Activated CD4-positive, alpha-beta T cell treated with anti-CD3 and anti-CD28 coated beads, Interleukin-2, amount 10 ng/mL, durations not matched to agents 7 days and 5 days (primary cell): ENCODE measurements at places on chromosomes 12 and 14.

GRCh38 chr12:92363295-92364146 lies 217.9 kb upstream of the BTG1 start:
- H3K4me1 ChIP-seq: peaks cover 59% of the 10 kb centered on the region
- H3K27ac ChIP-seq: peak overlapping the region; percentile 90
- H3K27me3 ChIP-seq: no peaks in the 10 kb centered on the region
- H3K4me3 ChIP-seq: peak overlapping the region; percentile 59
- DNase-seq: peak; percentile 46

GRCh38 chr14:95018821-95019220 lies 138.5 kb downstream of the DICER1 start:
- no peak overlapping the region for H3K4me3 ChIP-seq
- H3K4me1 ChIP-seq: peaks cover 6% of the 10 kb centered on the region
- no peak for DNase-seq
- H3K27me3 ChIP-seq: peaks cover 3% of the 10 kb centered on the region
- no peaks in the 10 kb centered on the region for H3K36me3 ChIP-seq

DNA sequence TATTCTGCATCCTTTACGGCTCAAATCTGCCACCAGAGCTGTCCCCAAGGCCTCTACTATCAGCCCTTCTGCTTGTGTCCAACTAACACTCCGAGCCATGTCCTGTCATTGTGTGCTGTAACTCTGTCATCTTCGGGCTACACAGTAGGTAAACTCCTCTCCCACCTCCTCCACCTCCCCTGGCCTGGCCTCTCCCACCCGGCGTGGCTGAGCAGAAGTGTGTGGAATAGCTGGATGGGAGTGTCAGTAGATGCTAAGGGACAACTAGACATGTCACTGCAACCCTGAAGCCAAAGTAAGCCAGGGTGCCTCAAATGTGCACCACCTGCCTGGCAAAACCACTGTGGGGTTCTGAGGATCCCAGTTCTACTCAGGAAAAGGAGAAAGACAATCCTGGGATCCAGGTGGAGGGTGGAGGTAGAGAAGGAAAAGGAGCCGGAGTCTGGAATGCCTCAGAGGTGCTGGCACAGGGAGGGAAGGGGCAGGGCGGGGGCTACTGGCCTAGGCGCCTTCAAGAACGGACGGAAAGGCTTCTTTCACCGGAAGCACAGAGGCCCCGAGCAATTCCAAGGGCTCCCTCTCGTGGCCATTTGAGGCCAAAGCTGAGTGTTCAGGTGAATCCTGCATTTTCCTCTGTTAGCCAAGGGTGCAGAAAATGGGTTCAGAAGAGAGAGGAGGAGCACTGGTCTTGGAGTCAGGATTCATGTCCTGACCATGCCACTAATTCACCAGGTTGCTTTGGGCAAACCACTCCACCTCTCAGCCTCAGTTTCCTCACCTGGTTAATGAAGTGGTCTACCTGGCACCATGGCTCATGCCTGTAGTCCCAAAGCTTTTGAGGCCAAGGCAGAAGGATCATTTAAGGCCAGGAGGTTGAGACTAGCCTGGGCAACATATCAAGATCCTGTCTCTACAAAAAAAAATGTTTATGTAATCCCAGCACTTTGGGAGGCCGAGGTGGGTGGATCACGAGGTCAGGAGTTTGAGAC lies 20.5 kb upstream of the FAM181A start:
- peak; percentile 73 for DNase-seq

DNA sequence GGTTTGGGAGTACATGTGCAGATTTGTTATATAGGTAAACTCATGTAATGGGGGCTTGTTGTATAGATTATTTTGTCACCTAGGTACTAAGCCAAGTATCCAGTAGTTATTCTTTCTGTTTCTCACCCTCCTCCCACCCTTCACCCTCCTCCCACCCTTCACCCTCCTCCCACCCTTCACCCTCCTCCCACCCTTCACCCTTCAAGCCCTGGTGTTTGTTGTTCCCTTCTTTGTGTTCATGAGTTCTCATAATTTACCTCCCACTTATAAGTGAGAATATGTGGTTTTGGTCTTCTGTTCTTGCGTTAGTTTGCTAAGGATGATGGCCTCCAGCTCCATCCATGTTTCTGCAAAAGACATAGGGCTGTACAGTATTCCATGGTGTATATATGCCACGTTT lies 58.7 kb upstream of the OR10AD1 start:
- no peaks in the 10 kb centered on the region for H3K36me3 ChIP-seq
- no peak overlapping the region for H3K27ac ChIP-seq
- DNase-seq: no peak

- peaks cover 33% of the 10 kb centered on the region for H3K36me3 ChIP-seq
- no peaks in the 10 kb centered on the region for H3K27me3 ChIP-seq
- H3K4me3 ChIP-seq: no peak overlapping the region
- no peak overlapping the region for H3K27ac ChIP-seq
- DNase-seq: no peak
- peaks cover 19% of the 10 kb centered on the region for H3K4me1 ChIP-seq
These were observed 38.0 kb downstream of the ADIPOR2 start for GRCh38 chr12:1728824-1729223.

- H3K4me3 ChIP-seq: no peak overlapping the region
- no peaks in the 10 kb centered on the region for H3K36me3 ChIP-seq
- H3K27ac ChIP-seq: no peak overlapping the region
- peaks cover 12% of the 10 kb centered on the region for H3K27me3 ChIP-seq
- no peak for DNase-seq
These were observed 6.6 kb downstream of the FGF6 start for GRCh38 chr12:4438834-4439596.

DNA sequence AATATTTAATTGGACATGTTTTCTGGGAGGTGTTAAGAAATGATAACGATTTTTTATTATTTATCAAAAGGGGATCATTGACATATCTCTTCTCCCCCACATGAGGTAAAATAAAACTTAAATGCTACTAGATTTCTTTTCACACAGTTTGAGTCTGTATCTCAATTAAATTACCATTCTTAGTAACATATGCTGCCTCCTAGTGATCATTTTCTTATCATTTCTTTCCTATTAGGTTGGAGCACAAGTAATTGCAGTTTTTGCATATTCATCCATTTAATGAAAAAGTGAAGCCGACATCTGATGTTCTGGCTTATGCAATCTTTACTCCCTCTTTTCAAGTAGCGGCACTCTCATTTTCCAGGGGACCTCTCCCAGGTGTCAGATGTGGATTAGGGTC lies 24.9 kb downstream of the PUS7L start:
- H3K4me3 ChIP-seq: no peak overlapping the region
- DNase-seq: no peak
- no peak overlapping the region for H3K27ac ChIP-seq
- H3K4me1 ChIP-seq: peaks cover 6% of the 10 kb centered on the region
- no peaks in the 10 kb centered on the region for H3K27me3 ChIP-seq

- DNase-seq: peak; percentile 88
- peak overlapping the region; percentile 82 for H3K4me3 ChIP-seq
- H3K27ac ChIP-seq: peak overlapping the region; percentile 94
- peaks cover 10% of the 10 kb centered on the region for H3K27me3 ChIP-seq
These were observed 227.7 kb upstream of the CRY1 start for GRCh38 chr12:107320929-107321631.

DNA sequence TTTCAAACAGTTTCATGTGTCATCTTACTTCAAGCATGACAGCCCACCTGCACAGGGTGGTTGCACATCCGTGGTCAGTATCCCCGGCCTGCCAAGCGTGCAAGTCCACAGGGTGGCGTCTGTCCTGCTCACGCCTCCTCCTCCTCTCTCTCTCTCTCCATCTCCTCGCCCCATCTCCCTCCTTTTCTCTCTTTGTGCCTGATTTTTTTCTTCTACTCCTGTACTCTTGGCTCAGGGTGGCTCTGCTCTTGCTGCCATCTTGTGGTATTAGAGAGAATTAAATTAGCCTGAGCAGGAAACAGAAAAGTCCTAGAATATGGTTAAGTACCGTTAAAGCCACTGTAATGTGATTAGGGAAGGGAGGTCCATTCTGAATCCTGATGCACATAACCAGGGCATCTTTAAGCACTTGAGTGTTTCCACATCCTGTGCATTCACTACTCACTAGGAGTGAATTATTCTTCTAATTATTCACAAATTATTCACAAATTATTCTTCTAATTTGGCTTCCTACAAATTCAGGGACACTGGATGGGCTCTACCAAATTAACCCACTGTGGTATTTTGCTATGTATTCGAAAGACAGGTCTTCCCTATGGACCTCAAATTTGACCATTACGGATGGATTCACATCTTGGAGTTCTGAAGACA lies 25.5 kb upstream of the DTX1 start:
- H3K27ac ChIP-seq: no peak overlapping the region
- peaks cover 19% of the 10 kb centered on the region for H3K27me3 ChIP-seq
- no peaks in the 10 kb centered on the region for H3K36me3 ChIP-seq

GRCh38 chr14:77663293-77663692 lies 44.5 kb downstream of the ALKBH1 start:
- peaks cover 11% of the 10 kb centered on the region for H3K4me1 ChIP-seq
- DNase-seq: no peak
- H3K27ac ChIP-seq: no peak overlapping the region
- no peak overlapping the region for H3K4me3 ChIP-seq

- DNase-seq: no peak
- no peak overlapping the region for H3K4me3 ChIP-seq
- peaks cover 42% of the 10 kb centered on the region for H3K4me1 ChIP-seq
- H3K27me3 ChIP-seq: peaks cover 2% of the 10 kb centered on the region
- peaks cover 42% of the 10 kb centered on the region for H3K36me3 ChIP-seq
These were observed 8.1 kb upstream of the ZNF385A start for GRCh38 chr12:54392485-54393206.

- H3K4me3 ChIP-seq: no peak overlapping the region
- peaks cover 14% of the 10 kb centered on the region for H3K4me1 ChIP-seq
- H3K36me3 ChIP-seq: peaks cover 13% of the 10 kb centered on the region
- no peak overlapping the region for H3K27ac ChIP-seq
These were observed 36.4 kb upstream of the HDAC7 start for GRCh38 chr12:47856094-47856493.

- DNase-seq: no peak
- no peak overlapping the region for H3K4me3 ChIP-seq
- H3K36me3 ChIP-seq: no peaks in the 10 kb centered on the region
These were observed 131.5 kb downstream of the KCNK10 start for GRCh38 chr14:88191605-88192004.

- peaks cover 7% of the 10 kb centered on the region for H3K4me1 ChIP-seq
- H3K4me3 ChIP-seq: no peak overlapping the region
- DNase-seq: peak; percentile 79
- H3K36me3 ChIP-seq: no peaks in the 10 kb centered on the region
These were observed 43.8 kb upstream of the NR2C1 start for GRCh38 chr12:95117178-95117599.

DNA sequence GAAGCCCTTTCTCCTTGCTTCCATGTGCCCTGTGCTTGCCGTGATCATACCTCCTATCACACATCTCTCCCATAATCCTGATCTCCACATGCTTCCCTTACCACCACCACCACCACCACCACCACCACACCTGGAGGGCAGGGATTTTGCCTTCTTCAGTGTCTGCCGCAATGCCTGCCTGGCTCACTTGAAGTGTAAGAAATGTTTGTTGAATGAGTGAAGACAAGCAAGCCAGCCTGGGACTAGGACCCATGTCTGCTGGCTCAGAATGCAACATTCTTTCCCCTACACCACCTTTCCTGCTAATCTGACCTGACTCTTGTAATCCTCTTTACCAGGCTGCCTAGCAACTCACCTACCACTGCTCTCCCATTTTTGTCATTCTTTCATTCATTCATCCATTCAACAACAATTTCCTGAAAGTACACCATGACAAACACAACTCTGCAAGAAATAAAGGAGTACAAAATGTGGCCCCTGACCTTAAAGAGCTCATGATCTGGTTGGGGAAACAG lies 3.5 kb upstream of the NID2 start:
- peaks cover 1% of the 10 kb centered on the region for H3K36me3 ChIP-seq
- H3K27me3 ChIP-seq: peaks cover 51% of the 10 kb centered on the region
- H3K4me3 ChIP-seq: no peak overlapping the region
- peaks cover 16% of the 10 kb centered on the region for H3K4me1 ChIP-seq

DNA sequence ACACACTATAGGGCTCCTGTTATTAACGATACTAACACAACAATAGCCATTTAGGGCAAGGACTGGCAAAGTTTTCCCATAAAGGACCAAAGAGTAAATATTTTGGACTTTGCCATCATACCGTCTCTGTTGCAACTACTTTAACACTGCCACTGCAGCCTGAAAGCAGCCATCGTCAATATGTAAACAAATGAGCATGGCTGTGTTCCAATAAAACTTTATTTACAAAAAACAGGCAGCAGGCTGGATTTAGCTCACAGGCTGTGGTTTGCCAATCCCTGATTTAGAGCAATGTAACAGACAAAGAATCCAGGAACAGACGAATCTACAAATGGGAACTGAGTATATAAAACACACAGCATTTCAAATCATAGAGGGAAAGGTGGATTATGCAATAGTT lies 84.1 kb downstream of the FRMD6 start:
- H3K27me3 ChIP-seq: peaks cover 18% of the 10 kb centered on the region
- no peak overlapping the region for H3K4me3 ChIP-seq
- H3K4me1 ChIP-seq: no peaks in the 10 kb centered on the region
- no peak overlapping the region for H3K27ac ChIP-seq
- DNase-seq: no peak

- peaks cover 15% of the 10 kb centered on the region for H3K27me3 ChIP-seq
- H3K27ac ChIP-seq: no peak overlapping the region
- no peaks in the 10 kb centered on the region for H3K4me1 ChIP-seq
- no peaks in the 10 kb centered on the region for H3K36me3 ChIP-seq
- no peak for DNase-seq
These were observed 19.7 kb upstream of the FAM234B start for GRCh38 chr12:13024531-13024916.

DNA sequence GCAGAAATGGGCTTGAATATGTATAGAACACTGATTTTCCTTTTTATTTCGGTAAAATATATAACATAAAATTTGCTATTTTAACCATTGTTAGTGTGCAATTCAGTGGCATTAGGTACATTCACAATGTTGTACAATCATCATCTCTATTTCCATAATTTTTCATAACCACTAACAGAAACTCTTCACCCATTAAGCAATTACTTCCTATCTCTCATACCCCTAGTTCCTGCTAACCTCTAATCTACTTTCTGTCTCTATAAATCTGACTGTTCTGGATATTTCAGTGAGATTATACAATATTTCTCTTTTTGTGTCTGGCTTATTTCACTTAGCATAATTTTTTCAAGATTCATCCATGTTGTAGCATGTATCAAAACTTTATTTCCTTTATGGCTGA lies 8.9 kb upstream of the RNF212B start:
- no peak for DNase-seq
- no peaks in the 10 kb centered on the region for H3K4me1 ChIP-seq
- H3K27me3 ChIP-seq: peaks cover 16% of the 10 kb centered on the region
- H3K4me3 ChIP-seq: no peak overlapping the region

DNA sequence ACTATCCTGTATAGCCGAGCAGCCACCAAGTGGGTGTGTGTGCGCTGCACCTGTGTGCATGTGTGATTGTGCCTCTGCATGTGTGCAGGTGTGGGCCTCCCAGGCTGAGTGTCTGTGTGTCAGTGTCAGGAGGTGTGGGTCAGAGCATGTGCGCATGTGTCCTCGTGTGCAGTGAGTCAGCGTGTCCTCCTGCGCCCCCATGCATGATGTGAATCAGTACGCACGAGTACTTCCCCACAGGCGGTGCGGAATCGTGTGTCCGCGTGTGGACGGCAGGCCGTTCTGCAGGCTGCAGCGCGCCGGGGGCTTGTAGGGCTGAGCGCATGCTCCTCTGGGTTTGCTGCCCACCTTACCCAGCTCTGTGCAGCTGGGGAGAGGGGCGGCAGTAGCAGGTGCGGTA lies 34.2 kb downstream of the DTX1 start:
- no peak overlapping the region for H3K27ac ChIP-seq
- peaks cover 56% of the 10 kb centered on the region for H3K4me1 ChIP-seq
- no peak for DNase-seq
- H3K36me3 ChIP-seq: no peaks in the 10 kb centered on the region

- no peaks in the 10 kb centered on the region for H3K4me1 ChIP-seq
- H3K27ac ChIP-seq: no peak overlapping the region
These were observed 78.8 kb downstream of the KCNMB4 start for GRCh38 chr12:70444903-70445302.

GRCh38 chr12:14689144-14689543 lies 7.3 kb downstream of the GUCY2C start:
- H3K27me3 ChIP-seq: peaks cover 5% of the 10 kb centered on the region
- no peaks in the 10 kb centered on the region for H3K36me3 ChIP-seq
- no peak overlapping the region for H3K27ac ChIP-seq
- H3K4me1 ChIP-seq: no peaks in the 10 kb centered on the region
